ENCODE measurements at places on chromosomes 2 and 18.

- DNase-seq, result no peak
Measured at GRCh38 chr2:69241664-69242514, 145.1 kb downstream of the GFPT1 start.

DNA sequence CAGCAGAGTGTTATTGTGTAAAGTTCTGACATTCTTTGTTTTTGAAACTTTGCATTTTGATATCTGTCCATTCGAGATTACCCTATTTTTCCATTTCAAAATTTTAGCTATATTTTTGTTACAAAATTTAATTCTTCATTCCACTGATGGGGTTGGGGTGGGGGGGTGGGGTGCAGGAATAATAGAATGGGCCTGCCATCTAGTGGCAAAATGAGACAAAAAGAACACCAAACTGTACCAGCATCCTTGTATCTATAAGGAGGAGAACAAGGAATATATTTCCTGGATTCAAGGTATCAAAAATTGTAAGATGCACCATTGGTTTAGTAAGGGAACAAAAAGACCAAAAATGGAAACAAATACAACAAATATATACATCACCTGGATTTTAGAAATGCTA lies 27.9 kb upstream of the TTR start:
- DNase-seq, result no peak

DNA sequence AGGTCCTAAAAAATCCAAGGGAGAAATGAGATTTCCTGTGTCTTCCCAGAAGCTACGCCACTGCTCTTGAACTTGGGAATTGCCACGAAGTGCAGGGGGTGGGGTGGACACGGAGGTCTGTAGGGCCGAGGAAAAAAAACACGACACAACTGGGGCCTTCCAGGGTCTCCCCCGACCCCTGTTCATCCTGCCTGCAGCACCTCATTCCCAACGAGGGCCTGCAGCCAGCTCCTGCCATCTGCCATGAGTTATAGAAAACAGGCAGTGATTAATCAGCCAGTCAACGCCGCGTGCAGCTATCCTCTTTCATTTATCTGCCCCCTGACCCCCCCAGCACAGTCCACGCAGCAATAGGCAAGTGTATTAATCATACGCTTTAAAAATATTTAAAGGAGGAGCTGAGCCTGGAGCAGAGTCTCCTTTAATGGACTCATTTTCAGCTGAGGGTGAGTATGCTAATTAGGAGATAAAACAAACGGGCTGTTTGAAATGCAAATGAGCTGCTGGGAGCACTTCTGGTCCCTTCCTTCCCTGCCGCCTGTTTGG lies 209.9 kb downstream of the TFCP2L1 start:
- DNase-seq, result no peak

DNA sequence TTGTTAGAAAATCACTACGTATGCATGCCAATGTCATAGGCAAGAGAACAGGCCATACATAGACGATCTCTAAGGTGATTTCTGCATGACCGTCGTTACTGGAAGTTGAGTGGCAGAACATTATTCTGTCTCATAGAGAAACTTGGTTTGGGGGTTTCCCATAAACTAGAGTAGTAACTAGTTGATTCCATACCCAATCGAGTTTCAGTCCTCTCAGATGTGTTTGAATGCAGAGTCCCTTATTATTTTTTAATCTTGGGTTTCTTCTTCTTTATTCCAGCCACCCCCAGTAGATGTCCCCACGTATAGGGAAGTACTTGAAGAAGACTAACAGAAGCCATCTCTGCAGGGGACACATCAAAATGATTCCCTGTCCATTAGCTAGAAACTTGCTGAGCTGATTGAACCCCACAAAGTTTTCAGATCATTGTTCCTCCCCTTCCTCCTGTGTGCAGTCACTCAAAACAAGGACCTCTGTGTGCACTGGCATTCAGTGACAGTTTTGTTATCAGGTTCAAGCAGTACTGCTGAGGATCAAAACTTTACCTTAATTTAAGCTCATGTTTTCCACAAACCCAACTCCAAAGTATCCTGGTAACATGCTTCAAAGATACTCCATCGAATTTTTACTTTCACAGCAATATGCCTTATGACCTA lies 68.4 kb upstream of the CDCA7 start:
- DNase-seq, result no peak

DNA sequence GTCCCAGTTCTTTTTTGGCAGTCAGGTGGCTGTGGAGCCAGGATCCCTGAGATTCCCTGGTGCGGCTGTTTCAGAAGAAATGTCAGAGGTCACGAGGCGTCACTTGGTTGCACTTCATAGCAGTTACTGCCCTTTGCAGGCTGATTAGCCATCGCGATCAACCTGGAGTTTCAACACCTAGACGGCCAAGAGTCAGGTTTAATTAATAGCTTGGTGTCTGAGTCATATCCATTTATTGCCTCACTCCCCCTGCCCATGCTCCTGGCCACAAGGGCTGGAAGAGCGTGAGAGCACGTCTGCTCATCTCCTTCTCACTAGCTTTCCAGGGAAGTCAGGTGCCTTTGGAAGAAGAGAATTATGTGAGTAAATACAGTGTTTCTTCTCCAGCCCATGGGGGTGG lies 552.3 kb downstream of the TSN start:
- DNase-seq, result no peak

GRCh38 chr2:227720680-227721079 lies 2.9 kb upstream of the SLC19A3 start:
- no peak for DNase-seq

GRCh38 chr2:210287301-210287700 lies 27.7 kb downstream of the MYL1 start:
- DNase-seq, result no peak

DNA sequence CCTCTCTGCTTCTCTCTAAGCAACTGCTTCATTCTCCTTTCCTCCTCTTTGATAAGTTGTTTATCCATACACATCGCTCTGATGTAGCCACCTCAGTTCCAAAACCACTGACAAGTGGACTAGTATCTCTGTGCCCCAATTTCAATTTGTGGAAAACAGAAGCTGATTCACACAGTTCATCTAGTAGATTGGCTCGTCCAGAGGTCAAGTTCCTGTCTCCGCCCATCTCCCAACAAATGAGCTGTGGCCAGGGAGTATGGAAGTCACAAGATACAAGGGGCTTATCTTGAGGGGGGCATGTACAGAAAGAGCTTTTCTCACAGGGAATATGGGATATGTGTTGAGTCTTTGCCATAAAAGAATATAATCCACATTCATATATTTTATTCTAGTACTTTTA lies 17.7 kb upstream of the CHN1 start:
- no peak for DNase-seq

GRCh38 chr2:235468978-235469655 lies 24.7 kb upstream of the AGAP1 start:
- DNase-seq, result peak; percentile 13

DNA sequence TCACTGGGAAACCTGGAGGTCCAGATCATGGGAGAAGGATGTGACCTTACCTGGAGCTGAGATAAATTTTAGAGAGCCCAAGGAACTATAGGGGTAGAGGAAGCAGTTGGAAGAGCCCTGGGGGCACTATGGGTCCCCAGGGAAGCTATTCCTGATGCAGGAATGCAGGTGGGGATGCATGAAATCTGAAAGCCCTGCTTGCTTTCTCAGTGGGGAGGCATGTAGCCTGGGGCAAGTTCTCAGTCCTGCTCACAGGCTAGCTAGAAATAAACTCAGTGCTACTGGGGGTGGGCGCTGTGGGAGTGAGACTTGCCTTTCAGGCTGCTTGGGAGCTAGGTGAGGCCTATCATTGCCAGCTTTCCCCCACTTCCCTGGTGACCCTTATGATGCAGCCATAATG lies 499.7 kb downstream of the PTH2R start:
- no peak for DNase-seq

DNA sequence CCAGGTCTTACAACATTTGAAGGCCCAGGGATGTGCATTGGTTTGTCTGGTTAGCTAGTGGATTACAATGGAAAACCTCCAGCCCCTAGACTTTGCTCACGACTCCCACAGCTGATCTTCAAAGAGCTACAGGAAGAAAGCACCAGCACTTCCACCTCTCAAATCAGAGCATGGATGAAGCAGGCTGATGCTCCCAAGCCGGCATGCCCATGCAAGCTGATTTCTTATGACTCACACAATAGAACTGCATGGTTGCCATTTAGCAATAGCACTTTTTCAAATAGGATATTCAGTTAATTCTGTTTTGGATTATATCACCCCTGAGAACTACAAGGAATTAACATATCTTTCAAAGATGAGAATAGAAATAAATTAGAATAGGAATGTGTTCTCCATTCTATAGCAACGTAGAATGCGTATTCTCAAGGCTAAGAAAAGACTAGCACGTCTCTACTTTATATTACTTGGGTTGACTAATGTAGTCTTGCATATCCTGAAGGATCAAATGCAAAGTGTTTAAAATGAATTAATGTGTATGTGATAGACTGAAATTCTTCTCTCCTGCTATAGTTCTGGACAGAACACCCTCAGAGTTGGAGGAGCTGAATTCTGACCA lies 292.4 kb downstream of the TRIB2 start:
- DNase-seq, result no peak

- no peak for DNase-seq
Measured at GRCh38 chr2:85459771-85460170, 41.3 kb downstream of the SH2D6 start.

- DNase-seq, result no peak
Measured at GRCh38 chr2:65345631-65346030, 86.8 kb downstream of the SPRED2 start.

- no peak for DNase-seq
Measured at GRCh38 chr2:102186791-102187495, at the start of gene IL1RL2. Gene IL1RL2, plus strand, starts transcription at chr2:102187023. Its CDS starts 845 bp downstream, at chr2:102187868.

Data from thoracic aorta (tissue), 2 donors.